ENCODE measurements at places on chromosomes 4 and X.

- no peak for DNase-seq
These were observed 64.3 kb downstream of the LRBA start for GRCh38 chr4:150950657-150951288.

DNA sequence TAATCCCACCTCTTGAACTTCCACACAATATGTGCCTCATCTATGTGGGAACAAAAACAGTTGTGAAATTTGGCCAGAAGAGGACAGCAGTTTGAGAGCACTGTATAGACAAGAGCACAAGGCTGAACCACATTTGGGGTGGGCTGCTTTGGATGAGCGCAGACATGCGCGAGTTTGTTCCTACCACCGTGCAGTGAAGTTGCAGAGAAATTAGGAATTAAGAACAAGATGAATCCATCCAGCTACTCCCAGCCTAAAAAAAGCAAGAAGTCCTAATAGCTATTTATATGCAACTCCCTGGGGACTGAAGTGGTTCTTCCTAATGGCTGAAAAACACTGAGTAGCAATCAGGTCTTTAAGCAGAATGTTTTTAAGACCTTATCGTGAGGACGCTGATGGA lies 1.0 kb downstream of the GAB3 start:
- DNase-seq = no peak

GRCh38 chr4:104352211-104352610 lies 142.5 kb downstream of the CXXC4 start:
- no peak for DNase-seq

- DNase-seq = no peak
These were observed 21.6 kb downstream of the NYX start for GRCh38 chrX:41468647-41469323.

DNA sequence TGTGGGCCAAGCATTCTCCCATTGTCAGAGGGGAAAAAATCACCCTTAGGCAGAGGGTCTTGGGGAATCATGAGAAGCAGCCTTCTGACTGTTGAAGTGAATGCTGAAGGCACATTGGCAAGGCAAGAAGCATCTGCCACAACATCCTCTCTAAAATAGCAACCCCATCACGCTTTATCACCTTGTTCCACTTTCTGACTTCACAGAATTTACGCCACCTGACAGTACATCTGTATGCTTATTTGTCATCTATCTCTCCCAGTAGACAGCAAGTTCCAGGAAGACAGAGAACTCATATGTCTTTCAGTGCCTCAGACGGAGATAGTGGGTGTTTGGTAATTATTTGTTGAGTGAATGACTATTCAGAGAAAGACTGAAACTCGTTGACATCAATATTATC lies 68.4 kb upstream of the SCML1 start:
- no peak for DNase-seq

GRCh38 chr4:170374770-170375169 lies 285.0 kb upstream of the AADAT start:
- DNase-seq = peak; percentile 17

DNA sequence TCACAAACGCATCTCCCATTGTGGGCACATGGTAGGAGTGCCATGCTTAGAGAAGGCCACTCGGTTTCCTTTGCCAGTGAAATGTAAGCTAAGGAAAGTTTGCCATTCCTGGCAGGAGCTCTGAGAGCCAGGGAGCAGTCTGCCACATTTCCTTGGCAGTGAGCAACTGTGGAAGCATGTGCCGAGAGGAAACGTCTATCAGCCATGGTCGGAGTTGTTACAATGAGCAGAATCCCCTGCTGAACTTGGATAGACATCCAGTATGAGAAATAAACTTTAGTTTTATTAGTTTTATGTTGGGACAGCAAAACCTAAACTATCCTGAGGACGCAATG lies 51.1 kb downstream of the ENOPH1 start:
- no peak for DNase-seq

DNA sequence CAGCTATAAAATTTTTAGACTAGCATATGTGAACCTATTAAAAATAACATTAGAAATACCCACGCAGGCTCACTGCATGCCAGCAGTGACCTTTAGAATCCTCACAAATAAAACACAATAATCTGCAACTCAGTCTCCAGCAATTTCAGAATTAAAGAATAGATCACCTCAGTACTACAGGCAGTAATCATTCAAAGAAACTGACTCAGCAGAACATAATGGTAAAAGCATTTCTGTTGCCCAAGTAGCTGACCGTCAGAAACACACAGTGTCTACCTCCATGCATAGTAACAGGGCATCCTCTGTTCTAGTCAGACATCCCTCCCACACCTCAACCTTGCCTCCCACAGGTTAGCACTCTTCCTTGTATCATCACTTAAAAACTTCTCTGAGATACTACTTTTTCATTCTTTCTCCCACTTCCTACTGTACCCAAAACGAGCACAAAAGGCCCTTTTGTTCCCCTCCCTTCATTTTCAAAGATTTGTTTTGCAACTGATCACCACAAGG lies 65.7 kb upstream of the BEND2 start:
- no peak for DNase-seq

DNA sequence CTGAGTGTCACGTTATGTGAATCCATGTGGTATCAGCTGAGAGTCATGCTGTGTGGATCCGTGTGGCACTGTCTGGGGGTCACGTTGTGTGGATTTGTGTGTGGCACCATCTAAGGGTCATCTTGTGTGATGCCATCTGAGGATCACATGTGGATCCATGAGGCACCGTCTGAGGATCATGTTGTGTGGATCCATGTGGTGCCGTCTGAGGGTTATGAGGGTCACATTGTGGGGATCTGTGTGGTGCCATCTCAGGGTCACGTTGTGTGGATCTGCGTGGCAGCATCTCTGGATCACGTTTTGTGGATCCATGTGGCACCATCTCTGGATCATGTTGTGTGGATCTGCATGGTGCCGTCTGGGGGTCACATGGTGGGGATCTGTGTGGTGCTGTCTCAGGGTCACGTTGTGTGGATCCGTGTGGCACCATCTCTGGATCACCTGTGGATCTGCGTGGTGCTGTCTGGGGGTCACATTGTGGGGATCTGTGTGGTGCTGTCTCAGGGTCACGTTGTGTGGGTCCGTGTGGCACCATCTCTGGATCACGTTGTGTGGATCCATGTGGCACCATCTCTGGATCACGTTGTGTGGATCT lies 6.9 kb downstream of the PDE6B start:
- DNase-seq = no peak

GRCh38 chr4:89324671-89325070 lies 17.1 kb upstream of the GPRIN3 start:
- DNase-seq = peak; percentile 32

- no peak for DNase-seq
These were observed 179.1 kb upstream of the ETNPPL start for GRCh38 chr4:108941904-108942430.

DNA sequence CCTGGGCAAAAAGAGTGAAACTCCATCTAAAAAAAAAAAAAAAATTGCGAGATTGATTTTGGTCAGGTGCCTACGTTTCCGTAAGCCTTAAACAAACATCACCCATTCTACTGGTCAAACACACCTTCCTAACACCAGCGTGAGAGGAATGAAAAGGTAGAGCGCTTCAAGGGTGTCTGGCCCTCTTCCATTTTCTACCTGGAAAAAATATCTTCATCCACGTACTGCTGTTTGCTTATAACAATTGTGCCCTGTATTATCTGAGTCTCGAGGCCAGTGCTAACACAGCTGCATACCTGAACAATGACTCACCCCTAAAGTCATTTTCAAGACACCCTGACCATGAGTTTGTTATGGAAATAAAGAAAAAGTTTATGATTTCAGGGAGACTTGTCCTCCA lies 13.9 kb downstream of the TMSB4X start:
- no peak for DNase-seq

DNA sequence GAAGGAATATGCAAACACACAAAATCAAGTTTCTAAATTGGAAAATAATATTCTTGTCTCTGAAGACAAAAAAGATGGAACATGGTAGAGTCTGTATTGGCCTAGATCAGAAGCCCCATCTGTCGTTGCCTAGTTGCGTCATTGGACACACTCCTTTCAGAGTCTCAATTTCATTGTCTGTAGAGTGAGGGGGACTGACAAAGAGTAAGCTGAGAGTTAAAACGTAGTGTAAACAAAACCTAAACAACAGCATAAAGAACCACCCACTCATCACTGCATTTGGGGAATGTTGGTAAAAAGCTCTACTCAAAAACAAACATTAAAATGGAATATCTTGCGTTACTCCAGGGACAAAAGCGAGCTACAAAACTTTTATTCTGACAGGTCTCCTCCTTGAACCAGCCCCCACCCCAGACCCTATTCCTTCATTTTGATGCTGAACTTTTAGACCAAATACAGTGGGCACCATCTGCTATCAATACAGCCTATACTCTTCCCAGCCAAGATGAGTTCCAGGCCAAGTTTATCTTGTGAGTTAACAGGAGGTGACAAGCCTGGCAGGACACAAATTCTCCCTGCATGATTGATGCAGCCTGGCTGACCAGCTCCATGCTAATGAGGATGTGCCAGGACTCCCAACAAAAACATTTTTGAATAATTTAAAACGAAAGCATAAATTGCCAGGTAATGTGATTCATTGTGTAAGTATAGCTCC lies 125.2 kb downstream of the COL25A1 start:
- no peak for DNase-seq

DNA sequence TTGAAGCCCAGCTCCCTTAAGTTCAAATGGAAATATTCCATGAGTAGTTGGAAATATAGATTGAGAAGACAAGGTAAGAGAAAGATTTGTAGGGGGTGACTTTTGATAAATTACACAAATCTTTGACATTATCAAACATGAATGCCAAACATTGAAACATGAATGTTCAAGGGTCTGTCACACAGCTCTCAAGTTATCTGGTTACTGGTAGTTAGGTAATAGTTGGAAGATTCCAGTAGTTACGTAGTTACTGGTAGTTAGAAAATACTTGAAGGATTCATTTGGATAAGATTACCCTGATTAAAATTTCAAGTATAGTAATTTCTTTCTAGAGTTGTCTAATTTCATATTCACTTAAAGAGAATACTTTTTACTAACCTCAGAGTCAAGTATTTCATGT lies 20.7 kb downstream of the KIAA0232 start:
- DNase-seq = no peak

- DNase-seq = no peak
These were observed 61.6 kb downstream of the KDM5C start for GRCh38 chrX:53163436-53163835.

GRCh38 chr4:121353213-121353612 lies 27.6 kb downstream of the QRFPR start:
- no peak for DNase-seq

DNA sequence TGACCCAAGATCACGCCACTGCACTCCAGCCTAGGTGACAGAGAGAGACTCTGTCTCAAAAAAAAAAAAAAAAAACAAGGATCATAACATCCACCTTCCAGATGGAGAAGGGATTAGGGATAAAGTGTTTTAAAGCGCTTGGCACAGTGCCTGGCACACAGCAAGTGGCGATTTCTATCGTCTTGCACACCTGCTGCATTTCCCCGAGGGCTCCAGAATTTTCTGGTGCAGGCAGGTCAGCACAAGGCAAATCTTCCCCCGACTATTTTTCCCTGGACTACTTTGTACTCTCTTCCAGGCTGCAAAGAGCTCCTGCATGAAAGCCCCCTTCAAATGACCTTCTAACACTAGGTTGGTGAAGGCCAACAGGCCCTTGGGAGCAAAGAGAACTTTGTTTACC lies 57.3 kb downstream of the APBB2 start:
- no peak for DNase-seq

DNA sequence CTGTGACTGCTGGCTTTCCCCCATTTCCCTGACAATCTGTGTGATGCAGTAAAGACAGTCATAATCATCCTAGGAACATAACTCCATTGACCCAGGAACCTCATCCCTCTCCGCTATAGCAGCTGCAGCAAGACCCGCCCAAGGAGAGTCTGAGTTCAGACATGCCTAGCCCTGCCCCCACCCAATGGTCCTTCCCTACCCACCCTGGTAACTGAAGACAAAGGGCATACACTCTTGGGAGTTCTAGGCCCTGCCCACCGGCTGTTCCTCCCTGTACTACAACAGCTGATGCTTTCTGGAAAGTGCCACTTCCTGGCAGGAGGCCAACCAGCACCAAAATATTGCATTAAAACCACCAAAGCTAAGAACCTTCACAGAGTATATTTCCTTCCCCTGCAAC lies 1035.6 kb downstream of the C4orf33 start:
- DNase-seq = no peak

GRCh38 chr4:52931243-52931642 lies 69.1 kb downstream of the RASL11B start:
- no peak for DNase-seq

DNA sequence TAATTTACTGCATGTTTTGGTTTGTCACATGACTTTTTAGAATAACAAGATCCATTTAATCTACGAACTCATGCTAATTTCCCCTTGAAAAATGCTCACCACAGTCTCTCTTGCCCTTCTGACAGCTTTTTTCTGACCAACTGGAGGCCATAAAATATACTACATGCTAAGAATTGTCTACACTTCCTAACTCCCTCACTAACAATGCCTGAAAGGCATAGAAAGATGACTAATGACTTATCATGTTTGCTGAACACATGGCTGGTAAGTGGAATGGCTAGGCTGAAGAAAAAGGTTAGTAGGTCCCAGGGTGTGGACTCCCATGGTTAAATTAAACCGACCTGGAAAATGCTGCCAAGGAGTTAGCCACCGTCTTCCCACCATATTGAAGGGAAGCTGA lies 309.9 kb downstream of the SPOCK3 start:
- no peak for DNase-seq

DNA sequence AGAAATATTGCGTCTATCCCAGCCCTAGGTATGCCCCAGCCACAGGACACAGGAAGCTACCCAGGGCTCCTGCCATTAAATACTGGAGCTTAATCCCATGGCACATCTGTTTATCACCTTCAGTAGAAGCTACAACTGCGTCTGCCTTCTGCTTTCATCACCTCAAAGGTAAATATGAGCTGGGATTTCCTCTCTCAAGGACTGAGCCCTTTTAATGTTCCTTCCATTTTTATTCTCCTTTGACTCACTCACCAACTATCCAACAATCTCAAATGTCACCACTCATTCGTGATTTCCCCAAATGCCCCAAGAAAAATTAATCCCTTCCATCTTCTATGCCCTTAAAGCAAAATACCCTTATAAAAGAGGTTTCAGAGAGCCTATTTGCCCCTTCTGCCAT lies 1.8 kb upstream of the MID1 start:
- no peak for DNase-seq

DNA sequence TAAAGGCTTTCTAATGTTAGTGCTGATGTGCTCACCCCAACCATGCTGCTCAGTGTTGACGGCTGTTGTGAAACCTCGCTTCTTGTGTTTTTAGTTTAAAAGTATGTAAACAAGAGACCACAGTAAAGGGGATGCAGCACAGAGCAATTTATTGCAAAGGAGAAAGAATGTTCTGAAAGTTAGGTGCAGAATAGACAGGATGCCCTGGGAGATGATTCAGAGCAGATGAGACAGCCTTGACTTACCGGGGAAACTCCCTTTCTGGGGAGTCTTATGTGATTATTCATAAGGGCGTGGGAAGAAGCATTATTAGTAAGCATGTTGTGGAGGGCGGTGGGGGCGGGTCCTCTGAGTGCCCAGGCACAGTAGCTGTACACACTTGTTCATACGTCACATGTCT lies 47.7 kb downstream of the EVC start:
- DNase-seq = peak; percentile 85

All from activated CD8-positive, alpha-beta T cell treated with anti-CD3 and anti-CD28 coated beads for 36 hours (primary cell).